ENCODE measurements at places on chromosomes 2 and 18.

GRCh38 chr2:201918616-201919307 is 112.4 kb downstream of the CDK15 start:
- no peak for DNase-seq

DNA sequence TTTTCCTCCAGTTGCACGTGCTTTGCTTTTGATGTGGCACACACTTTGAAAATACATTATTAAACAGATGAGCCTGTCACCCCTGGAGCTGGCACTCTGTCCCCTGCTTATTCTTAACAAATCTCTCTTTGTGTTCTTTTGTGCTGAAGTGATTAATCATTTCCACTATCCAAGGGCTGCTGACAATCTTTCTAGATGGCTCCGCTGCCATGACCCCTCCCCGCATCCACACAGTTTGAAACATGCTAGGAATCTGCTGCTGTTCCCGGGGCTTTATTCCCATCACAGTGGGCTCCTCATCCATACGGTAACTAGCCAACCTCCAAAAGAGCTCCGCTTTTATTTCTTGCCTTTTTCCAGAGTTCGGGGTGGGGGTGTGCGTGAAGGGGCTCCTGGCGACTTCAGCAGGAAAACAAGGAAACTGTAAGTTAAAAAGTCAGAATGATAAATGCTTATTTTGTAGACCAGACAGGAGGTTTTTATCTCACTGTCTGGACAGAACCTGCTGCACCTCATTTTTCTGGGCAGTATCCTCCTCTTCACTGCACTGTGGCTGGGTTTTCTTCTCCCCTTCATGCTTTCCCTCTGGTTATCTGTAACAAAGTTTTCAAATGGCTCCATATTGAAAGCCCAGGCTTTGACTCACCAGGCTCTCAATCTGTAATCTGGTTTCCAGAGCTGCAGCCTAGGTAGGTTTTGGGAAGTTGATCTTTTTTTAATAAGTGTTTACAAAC is 319.7 kb downstream of the AFF3 start:
- no peak for DNase-seq

DNA sequence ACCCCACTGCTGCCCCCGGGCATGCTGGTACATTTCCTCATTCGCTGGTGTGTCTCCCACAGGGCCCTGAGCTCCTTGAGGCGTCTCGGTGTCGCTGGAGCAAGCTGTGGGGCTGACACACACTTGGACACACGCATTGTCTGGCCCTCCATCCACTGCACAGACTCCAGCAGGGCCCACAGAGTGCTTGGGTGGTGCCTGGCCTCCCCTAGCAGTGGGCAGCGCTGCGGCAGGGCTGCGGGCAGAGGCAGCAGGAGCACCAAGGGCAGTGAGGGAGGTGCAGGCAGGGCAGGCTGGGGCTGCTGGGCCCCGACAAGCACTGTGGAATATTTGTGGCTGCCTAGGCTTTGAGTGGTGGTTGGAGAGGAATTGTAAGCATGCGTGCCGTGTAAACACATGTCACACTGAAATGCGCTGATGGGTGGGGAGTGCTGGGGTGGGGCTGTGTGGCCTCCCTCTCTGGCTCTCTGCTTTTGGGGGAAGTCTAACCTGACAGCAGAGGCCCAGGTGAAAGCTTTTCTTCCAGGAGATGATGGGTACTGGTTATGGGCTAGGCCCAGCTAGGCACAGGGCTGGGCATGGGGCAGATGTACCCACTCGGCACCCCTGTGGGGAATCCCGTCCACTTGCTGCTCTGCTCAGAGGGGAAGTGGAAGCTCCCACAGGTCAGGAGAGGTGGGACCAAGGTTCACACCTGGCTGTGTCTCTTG is 55.5 kb upstream of the HS6ST1 start:
- no peak for DNase-seq

DNA sequence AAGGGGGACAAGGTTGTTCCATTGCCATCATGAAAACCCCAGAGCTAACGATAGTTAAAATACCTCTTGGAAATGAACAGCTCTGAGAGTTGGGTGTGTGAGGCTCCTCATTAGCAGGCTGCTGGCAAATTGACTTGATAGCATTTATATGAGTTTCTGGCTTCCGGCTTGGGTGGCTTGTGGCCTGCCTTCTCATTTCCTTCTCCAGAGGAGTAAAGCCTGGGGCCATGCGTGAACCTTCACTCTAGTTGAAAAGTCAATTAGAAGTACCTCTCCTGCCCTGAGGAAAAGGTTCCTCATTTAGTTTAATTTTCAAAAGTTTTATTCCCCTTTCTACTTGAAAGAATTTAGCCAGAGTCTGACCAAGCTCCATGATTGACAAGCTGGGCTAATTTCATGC is 67.1 kb downstream of the MGAT5 start:
- no peak for DNase-seq

- no peak for DNase-seq
Observed at GRCh38 chr2:10709290-10709939, 12.0 kb upstream of the ATP6V1C2 start.

DNA sequence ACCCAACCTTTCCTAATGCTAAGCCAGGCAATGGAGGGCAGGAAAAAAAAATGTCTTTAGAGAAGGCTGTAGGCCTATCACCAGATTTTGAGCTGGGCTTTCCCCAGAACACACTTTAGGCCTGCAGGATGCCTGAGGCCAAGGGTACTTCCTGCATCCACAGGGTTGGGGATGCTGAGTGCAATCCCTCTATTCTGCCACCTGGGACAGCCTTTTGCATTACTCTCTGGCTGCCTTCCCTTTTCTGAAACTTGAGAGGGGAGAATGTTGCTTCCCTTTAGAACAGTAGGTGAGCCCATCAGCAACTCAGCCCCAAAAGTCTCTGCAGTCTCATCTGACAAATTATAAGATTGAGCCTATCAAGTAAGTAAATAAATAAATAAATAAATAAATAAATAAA is 195.2 kb downstream of the SLC8A1 start:
- DNase-seq = peak; percentile 13

GRCh38 chr2:24527536-24527935 is 36.5 kb downstream of the NCOA1 start:
- DNase-seq = no peak

- DNase-seq = no peak
Observed at GRCh38 chr2:146540271-146540932, 1304.4 kb upstream of the ACVR2A start.

- no peak for DNase-seq
Observed at GRCh38 chr2:28488083-28488830, 7.6 kb upstream of the PLB1 start.

DNA sequence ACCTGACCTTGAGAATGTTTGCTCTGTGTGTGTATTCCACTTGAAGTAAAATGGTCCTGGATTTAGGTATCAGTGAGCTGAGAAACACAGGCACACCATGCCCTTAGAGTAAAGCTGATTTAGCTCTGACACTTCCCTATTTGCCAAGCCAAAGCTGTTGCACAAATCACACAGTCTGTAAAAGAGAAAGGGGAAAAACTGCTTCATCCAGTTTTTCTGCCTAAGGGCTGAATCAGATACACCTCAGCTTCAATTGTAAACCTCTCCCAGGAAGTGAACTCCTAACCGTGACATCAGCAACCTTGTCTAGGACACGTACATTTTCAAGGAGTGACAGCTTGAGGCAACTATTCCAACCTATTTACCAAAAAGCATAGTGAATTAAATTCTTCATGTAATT is 150.4 kb downstream of the NR4A2 start:
- peak; percentile 67 for DNase-seq

- no peak for DNase-seq
Observed at GRCh38 chr2:151024696-151025251, 236.9 kb downstream of the RBM43 start.

DNA sequence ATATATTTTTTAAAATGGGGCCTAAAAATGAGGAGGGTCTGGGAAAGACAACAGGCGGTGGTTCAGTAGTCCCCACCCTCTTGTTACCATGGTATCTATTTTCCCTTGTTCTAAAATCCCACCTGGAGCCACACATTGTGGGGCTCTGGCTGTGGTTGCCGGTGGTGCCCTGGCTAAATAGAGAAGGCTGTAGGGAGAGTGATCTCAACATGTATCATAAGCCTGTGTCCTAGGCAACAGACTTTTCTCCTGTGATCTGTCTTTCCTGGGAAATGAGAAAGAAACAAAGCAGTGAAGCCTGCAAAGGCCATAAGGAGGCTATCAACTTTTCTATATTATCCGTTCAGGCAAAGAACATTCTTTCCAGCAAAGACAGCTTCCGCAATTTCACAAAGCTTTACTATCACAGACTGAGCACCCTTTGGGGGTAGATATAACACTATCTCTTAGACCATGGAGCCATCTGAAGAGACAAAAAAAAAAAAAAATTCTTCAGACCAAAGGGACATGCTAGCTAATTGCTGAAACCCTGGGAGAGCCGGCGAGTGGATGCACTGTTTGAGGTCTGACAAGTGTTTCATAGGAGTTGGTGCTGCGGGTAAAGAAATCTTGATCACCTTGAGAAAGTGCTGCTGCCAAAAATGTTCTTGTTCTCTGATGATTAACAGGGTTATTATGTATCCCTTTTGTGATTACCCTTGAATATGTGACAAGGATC is 879.2 kb upstream of the DDX18 start:
- DNase-seq = no peak

GRCh38 chr18:6024745-6025248 is 129.5 kb upstream of the TMEM200C start:
- no peak for DNase-seq

DNA sequence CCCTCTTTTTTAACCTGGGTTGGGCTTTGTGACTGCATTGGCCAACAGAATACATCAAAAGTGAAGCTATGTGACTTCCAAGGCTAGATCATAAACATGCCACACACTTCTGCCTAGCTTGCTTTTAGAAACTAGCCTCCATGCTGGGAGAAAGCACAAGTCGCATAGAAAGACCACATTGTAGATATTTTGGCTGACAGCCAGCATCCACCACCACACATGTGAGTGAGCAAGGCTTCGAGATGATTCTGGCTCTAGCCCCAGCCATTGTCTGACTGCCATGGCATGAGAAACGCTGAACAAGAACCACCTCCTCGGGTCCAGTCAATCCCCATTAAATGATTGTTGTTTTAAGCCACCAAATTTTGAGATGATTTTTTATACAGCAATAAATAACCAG is 66.8 kb upstream of the STPG4 start:
- no peak for DNase-seq

- DNase-seq = no peak
Observed at GRCh38 chr18:56570978-56571377, 67.4 kb downstream of the TXNL1 start.

DNA sequence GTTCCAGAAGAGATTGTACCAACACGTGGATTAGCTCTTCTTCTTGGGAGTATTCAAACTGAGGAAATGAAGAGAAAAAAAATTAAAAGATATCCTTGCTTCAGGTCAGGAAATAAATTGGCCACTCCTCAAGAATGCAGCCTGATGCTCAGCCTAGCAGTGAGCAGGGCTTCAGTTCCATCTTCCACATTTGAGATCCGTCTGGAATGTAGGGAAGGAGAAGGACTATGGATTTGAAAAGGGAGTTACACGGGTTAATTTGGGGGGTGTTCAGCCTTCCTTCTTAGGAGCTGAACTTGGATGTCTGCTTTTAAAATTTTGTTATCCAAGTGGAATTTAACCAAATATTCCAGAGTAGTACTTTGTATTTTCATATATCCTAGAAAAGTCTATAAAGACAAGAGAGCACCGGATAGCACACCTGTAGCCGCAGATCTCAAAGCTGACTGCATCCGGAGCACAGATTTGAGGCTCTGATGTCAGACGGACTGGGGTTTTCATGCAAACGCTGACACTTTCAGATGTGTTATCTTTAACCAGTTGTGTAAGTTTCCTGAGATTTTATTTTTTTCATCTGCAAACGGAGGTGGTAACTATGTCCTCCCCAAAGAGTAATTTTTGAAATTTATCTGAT is 99.3 kb downstream of the COPS8 start:
- DNase-seq = no peak

- DNase-seq = no peak
Observed at GRCh38 chr2:228105526-228106250, 75.8 kb downstream of the SPHKAP start.

GRCh38 chr2:157359628-157360027 is 34.0 kb upstream of the ERMN start:
- no peak for DNase-seq

GRCh38 chr2:233371641-233372040 is 17.3 kb downstream of the DGKD start:
- DNase-seq = no peak

GRCh38 chr2:147756069-147756468 is 88.8 kb upstream of the ACVR2A start:
- no peak for DNase-seq

DNA sequence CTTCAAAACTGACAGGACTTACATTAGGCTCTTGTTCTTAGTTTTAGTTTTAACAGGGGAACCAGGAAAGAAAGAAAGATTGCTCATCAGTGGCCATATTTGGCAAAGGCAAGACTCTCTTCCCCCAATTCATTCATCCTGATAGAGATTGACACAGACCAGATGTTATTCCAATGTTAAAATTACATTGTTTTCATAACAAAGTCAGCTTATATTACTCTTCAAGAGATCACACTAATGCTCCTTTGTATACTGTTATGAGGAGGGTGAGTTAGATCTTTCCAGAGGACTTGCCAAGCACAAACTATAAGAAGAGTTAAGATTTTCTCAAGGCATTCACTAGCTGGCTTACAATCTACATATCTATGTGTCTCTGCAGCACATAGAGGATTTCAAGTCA is 252.1 kb downstream of the SLC8A1 start:
- no peak for DNase-seq
